ENCODE measurements at places on chromosomes 7 and 10. TPM values are rescaled to one million over a fixed set of nuclear protein-coding genes. Genes with fewer than 3 reads are reported as not detected.

Gene NOD1
- 3.1 TPM for total RNA-seq

Gene STEAP4
- not detected for total RNA-seq

Gene C7orf33
- total RNA-seq: not detected

Gene GIMAP8
- total RNA-seq: not detected

Gene HACD1
- total RNA-seq: 34.1 TPM

Gene FEZF1
- total RNA-seq: not detected

Gene C10orf120
- total RNA-seq: not detected

Gene UPK3B
- total RNA-seq: 0.93 TPM

DNA sequence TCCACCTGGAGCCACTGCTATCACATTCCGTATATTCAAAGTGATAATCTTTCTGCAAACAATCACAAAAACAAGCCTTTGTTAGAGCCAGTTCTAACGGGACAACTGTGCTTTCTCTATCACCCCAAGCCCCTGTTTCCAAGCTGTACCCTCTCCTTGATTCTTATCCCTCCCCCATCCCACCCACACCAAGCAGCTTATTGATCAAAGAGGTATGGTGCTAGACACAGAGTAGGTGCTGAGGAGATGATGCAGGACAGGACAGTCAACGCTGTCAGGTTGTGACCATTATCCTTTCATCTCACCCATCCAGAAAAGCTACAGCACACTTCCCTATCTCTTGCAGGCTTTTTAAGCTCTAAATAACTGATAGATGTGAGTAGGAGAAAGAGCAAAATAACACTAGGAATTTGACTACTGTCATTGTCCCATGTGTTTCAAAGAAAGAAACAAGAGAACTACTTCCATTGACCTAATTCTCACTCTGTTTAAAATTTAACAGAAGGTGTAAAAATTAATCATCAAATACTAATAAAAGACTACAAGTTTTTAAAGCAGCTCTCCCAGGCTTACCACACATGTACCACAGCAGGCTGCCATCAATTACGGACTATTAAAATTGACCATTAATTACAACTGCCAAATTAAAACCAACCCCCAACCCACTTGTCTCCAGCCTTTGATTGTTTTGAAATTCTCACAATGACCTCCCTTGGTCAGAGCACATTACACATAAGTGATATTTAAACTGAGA is 94.3 kb downstream of the ELAPOR2 start:
- peak; percentile 84 for DNase-seq
- no peaks in the 10 kb centered on the region for H3K27me3 ChIP-seq
- peaks cover 49% of the 10 kb centered on the region for H3K4me1 ChIP-seq

- no peaks in the 10 kb centered on the region for H3K27me3 ChIP-seq
- H3K27ac ChIP-seq: no peak overlapping the region
- no peaks in the 10 kb centered on the region for H3K4me1 ChIP-seq
- no peaks in the 10 kb centered on the region for H3K36me3 ChIP-seq
Measured at GRCh38 chr7:1558841-1559625, 3.0 kb upstream of the TMEM184A start.

DNA sequence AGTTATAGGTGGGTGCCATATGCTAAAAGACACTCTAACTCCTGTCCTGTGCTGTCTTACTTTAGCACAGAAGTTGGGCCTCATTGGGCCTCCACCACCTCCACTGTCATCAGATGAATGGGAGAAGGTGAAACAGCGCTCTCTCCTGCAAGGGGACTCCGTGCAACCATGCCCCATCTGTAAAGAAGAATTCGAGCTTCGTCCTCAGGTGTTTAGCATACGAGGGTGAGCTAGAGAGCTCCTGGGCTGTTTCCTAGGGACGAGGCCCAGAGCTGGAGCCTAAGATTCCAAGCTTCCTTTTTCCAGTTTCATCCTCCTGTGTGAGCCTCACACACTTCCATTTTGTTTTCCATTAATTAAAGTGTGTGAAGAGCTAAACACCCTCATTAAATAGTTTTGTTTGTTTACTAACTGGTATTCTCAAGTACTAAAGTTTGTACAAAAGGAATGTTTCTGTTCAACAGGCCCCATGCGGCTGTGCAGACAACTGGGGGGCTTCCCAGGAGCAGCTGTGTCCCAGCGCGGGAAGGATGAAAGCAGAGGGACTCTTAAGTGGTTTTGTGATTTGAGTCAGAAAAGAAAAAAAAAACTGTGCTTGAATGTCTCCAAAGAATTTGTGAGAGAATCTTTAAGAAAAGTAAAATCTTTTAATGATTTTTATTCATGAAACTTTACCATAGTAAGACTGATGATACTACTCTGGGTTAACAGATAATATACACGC is 14.1 kb downstream of the RNF32 start:
- no peak for DNase-seq
- no peaks in the 10 kb centered on the region for H3K36me3 ChIP-seq
- H3K27ac ChIP-seq: no peak overlapping the region

DNA sequence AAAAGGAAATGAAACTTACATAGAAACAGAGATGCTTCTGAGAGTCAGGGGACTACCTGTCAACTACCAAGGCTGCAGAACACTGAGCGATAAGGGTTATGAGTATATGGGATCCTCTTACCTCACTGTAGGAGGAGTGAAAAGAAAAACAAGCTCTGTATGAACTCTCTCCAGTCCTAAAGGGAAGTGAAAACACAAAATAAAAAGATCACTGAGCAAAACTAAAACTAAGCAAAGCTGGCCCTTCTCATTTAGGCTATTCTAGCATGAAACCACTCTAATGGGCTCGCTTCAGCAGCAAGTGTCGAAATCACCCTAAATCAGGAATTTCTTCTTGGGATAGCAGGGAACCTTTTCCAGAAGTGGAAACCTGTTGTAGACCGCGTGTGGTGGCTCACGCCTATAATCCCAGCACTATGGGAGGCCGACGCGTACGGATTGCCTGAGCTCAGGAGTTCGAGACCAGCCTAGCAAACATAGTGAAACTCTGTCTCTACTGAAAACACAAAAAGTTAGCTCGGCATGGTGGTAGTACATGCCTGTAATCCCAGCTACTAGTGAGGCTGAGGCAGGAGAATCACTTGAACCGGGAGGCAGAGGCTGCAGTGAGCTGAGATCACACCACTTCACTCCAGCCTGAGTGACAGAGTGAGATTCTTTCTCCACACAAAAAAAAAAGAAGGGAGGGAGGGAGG is 27.0 kb downstream of the DCLRE1C start:
- no peaks in the 10 kb centered on the region for H3K4me1 ChIP-seq
- H3K27ac ChIP-seq: no peak overlapping the region
- peaks cover 17% of the 10 kb centered on the region for H3K36me3 ChIP-seq
- DNase-seq: no peak
- H3K27me3 ChIP-seq: no peaks in the 10 kb centered on the region

DNA sequence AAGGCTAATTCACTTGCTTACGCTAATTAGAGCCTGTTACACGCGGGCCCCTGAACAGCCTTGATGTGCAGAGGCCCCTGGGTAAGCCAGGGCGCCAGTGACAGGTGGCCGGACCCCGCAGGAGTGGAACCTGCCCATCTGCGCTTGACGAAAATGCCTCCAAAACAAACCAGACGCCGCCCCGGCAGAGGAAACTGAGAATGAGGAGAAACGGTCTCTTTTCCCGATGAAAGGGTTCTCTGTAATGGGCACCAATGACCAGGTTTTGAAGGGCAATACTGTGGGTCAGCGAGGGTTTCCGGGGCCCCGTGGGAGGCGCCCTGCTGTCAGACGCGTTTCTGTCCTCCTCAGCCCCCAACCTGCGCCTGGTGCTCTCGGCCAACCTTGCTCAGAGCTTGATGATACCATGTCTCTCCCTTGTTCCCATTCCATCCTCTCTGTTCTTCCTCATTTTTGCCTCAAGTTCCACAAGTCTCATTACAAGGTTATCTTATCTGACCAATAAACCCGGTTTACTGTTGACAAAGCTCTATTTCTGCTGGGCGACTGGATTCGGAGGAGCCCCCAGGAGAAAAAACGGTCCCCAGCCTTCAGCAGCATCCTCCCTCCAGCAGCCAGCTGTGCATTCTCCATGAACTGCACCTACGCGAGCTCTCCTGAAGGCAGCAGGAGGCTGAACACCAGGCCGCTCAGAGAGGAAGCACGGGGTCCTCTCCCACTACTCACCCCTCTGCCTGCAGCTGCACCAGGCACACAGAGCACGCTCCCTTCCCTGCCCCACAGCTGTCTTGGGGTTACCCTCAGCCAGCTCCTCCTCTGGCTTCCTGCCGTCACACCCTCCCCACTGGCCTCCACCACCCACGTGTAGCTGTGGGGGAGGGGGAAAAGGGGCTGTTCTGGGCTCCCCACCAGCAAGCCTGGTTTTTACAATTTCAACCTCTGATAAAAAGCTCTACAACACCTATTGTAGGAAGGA is 202.0 kb downstream of the MAD1L1 start:
- DNase-seq: no peak
- peaks cover 10% of the 10 kb centered on the region for H3K36me3 ChIP-seq
- no peaks in the 10 kb centered on the region for H3K27me3 ChIP-seq
- no peak overlapping the region for H3K4me3 ChIP-seq
- H3K27ac ChIP-seq: no peak overlapping the region

DNA sequence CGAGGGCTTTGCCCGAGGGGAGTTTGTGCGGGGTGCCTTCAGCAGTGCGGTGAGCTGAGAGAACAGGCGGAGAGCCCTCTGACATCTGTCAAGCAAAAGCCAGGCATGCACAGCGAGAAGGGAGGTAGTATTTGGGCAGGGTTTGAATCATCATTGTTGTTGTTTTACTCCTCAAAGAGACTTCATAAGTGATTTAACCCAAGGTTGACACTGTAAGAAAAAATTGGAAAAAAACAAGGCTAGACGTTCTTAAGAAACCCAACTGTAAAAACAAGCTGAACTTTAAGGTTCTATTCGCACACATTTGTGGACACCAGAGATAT is 1.3 kb downstream of the ADAM22 start:
- H3K4me1 ChIP-seq: no peaks in the 10 kb centered on the region
- H3K36me3 ChIP-seq: no peaks in the 10 kb centered on the region
- H3K4me3 ChIP-seq: peak overlapping the region; percentile 87
- peaks cover 28% of the 10 kb centered on the region for H3K27me3 ChIP-seq
- no peak for DNase-seq

DNA sequence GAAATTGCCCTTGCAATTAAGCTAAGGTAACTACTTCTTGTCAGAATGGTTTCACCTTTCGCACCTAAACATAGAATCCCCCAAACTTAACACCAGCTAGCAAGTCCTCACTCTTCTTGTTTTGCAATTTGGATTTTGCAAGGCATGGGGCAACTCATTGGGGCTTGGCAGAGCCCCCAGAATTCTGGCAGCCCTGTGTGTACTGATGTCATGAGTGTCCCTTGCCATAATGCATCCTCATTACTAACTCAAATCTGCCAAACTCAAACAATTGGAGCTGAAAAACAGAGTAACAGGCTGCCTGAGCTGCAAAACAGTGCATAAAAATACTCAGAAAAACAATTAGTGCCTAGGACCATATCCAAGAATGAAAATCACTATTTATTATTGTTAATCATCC is 7.9 kb upstream of the XPNPEP1 start:
- H3K4me3 ChIP-seq: no peak overlapping the region
- peaks cover 8% of the 10 kb centered on the region for H3K4me1 ChIP-seq
- no peak for DNase-seq
- H3K27me3 ChIP-seq: no peaks in the 10 kb centered on the region
- no peak overlapping the region for H3K27ac ChIP-seq

- no peak for DNase-seq
- peaks cover 59% of the 10 kb centered on the region for H3K36me3 ChIP-seq
- H3K4me3 ChIP-seq: no peak overlapping the region
- H3K27ac ChIP-seq: no peak overlapping the region
- H3K27me3 ChIP-seq: no peaks in the 10 kb centered on the region
Measured at GRCh38 chr10:77842652-77843212, 83.8 kb downstream of the DLG5 start.

DNA sequence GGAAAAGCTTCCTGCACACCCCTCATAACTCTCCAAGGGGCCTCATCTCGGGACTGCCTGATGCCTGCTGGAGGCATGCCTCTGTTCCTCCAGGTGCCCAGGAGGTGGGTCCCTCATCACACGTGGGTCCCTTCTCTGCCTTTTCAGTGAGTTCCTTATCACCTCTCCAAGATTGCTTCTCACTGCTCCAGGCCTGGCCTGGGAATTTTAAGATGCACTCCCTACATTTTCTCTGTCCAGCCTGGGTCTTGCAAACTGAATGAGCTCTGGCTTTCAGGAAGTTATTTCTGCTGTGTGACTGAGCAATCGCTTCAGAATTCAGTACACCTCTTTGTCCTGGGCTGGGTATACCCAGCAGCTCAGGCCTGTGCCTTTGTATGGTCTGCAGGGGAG is 43.8 kb downstream of the LRRC18 start:
- H3K4me3 ChIP-seq: no peak overlapping the region
- no peak for DNase-seq
- no peak overlapping the region for H3K27ac ChIP-seq
- no peaks in the 10 kb centered on the region for H3K36me3 ChIP-seq
- H3K4me1 ChIP-seq: no peaks in the 10 kb centered on the region

- no peak overlapping the region for H3K27ac ChIP-seq
- no peaks in the 10 kb centered on the region for H3K27me3 ChIP-seq
- H3K4me3 ChIP-seq: no peak overlapping the region
Measured at GRCh38 chr7:36128448-36129047, 24.5 kb upstream of the EEPD1 start.

GRCh38 chr7:49580000-49580399 is 193.4 kb upstream of the VWC2 start:
- no peak overlapping the region for H3K27ac ChIP-seq
- peak; percentile 79 for DNase-seq
- H3K4me1 ChIP-seq: no peaks in the 10 kb centered on the region
- no peak overlapping the region for H3K4me3 ChIP-seq

DNA sequence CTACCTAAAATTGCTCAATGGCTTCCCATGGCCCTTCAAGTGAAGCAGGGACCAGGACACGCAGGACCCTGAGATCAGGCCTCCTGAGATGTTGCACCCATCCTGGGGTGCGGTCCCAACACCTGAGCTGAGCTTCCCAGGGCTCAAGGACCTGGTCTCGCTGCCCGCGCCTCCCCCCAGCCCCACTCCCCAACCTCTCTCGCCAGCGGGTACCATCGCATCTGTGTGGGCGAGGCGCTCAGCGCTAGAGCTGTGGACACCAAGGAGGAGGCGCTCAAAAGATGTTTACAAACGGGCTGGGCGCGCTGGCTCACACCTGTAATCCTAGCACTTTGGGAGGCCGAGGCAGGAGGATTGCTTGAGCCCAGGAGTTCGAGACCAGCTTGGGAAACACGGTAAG is 7.4 kb upstream of the CRYGN start:
- H3K4me3 ChIP-seq: no peak overlapping the region
- H3K27me3 ChIP-seq: no peaks in the 10 kb centered on the region

- no peaks in the 10 kb centered on the region for H3K4me1 ChIP-seq
- H3K36me3 ChIP-seq: no peaks in the 10 kb centered on the region
- no peaks in the 10 kb centered on the region for H3K27me3 ChIP-seq
- no peak overlapping the region for H3K4me3 ChIP-seq
- peak; percentile 88 for DNase-seq
Measured at GRCh38 chr7:158362912-158363905, 224.4 kb downstream of the PTPRN2 start.

GRCh38 chr10:123972481-123973401 is 81.1 kb upstream of the CPXM2 start:
- H3K4me1 ChIP-seq: no peaks in the 10 kb centered on the region
- H3K36me3 ChIP-seq: no peaks in the 10 kb centered on the region
- DNase-seq: peak; percentile 85
- no peak overlapping the region for H3K27ac ChIP-seq
- H3K4me3 ChIP-seq: peak overlapping the region; percentile 68
- H3K27me3 ChIP-seq: peaks cover 64% of the 10 kb centered on the region

GRCh38 chr7:114190387-114190786 is 224.2 kb upstream of the FOXP2 start:
- no peaks in the 10 kb centered on the region for H3K36me3 ChIP-seq
- no peak for DNase-seq
- no peak overlapping the region for H3K27ac ChIP-seq
- no peaks in the 10 kb centered on the region for H3K4me1 ChIP-seq
